Posterior vena cava (tissue), 2 donors: ENCODE measurements at places on chromosomes 3 and 15. TPM values are rescaled to one million over a fixed set of nuclear protein-coding genes. Genes with fewer than 3 reads are reported as not detected.

- no peak for DNase-seq
Measured at GRCh38 chr3:138332472-138333073, 2.9 kb upstream of the NME9 start.

- DNase-seq = peak; percentile 88
Measured at GRCh38 chr3:12553921-12554391, 2.9 kb upstream of the MKRN2 start.

GRCh38 chr3:170258105-170258487, 35.9 kb downstream of the PRKCI start:
- no peak for DNase-seq

DNA sequence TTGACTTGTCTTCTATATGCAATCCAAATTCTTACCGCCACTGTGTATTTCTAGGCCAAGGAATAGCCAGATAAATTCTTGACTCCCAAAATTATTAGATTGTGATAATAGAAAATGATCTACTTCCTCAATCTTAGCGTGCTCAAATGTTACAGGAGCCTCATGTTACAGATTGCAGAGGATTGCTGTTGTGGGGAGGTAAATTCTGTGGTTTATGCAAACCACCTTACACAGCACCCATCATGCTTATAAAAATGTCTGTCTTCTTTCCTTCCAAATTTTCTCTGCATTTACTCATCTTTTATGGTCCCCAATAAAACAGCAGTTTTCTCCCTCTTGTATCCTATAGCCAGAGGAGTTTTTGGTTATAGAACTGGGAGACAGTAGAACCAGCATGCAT, 420.2 kb upstream of the ROBO1 start:
- no peak for DNase-seq

GRCh38 chr3:177781686-177782161, 584.4 kb upstream of the TBL1XR1 start:
- no peak for DNase-seq

- no peak for DNase-seq
Measured at GRCh38 chr15:52220937-52221660, 29.9 kb upstream of the GNB5 start.

- DNase-seq = no peak
Measured at GRCh38 chr3:41893977-41894376, 67.9 kb downstream of the ULK4 start.

DNA sequence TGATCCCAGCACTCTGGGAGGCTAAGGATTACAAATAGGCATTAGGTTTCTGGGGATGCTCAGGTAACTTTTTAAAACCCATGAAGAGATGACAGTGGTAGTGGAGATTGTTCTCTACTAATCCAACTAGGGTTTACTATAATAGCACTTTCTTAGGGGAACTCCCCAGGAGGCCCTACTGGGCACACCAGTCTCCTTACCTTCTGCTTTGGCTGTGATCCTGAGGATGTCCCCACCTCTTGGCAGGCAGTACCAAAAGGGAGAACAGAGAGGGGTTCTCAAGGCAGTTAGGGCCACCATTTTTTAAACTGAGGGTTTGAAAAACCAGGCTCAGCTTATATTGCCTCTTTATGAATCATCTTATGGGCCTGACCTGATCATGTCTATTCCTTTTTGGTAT, 15.0 kb upstream of the FBXL22 start:
- DNase-seq = no peak

DNA sequence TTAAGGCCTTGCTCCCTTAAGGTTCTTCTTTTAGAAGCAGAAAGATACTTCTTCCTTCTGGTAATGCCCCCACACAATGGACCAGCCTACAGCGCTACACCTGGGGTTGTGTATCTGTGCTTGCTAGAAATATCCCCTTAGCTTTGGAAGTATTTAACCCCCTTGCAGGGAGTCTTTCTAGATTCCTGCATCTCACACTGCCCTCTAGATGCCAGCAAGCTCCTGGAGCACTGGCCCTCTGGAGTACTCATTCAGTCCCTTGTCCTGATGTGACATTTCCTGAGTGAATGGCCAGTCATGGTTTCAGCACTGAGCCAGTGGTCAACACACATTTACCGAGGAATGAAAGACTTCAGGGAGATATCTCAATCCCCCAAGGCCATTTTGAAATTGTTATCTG, 30.4 kb upstream of the RBP2 start:
- no peak for DNase-seq

GRCh38 chr3:170809007-170809974, 60.7 kb downstream of the RPL22L1 start:
- DNase-seq = no peak

DNA sequence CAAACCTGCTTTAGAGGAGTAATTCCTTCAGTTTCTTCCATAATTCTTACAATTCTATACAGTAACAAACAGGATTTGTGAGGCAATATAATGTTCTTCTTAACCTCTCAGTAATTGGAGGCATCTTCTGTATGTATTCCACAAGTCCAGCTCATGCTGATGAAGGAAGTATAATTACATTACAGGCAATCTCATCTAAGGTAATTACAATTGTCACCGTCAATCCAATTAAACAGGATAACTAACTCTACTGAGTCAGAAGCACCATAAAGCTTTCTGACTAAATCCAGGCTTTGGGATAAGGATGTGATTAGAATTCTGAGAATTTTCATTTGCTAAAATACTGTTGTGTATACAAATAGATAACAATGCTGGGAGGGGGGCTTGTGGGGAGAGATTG, 115.2 kb upstream of the SEMA6D start:
- DNase-seq = no peak

DNA sequence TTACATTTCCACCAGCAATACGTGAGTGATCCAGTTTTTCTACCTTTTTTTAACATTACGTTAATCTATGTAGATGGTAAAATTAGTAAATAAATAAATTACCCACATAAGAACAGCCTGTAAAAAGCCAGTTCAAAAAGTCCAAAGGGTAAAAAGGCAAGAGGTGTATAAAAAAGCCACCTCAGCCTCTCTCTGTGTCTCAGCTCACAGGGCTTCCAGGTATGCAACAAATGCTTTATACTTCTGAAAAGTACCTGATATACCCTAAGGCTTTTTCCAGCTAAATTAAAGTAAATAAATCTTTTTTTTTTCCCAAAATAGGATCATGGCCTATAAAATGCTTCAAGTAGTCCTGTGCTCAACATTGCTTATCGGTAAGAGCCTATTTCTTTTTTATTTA, at the start of gene C3orf85:
Gene C3orf85 (plus strand): TSS at position 197 of the 400 bp plus-strand sequence. CDS start 129 bp downstream, at position 326.
- DNase-seq = no peak

DNA sequence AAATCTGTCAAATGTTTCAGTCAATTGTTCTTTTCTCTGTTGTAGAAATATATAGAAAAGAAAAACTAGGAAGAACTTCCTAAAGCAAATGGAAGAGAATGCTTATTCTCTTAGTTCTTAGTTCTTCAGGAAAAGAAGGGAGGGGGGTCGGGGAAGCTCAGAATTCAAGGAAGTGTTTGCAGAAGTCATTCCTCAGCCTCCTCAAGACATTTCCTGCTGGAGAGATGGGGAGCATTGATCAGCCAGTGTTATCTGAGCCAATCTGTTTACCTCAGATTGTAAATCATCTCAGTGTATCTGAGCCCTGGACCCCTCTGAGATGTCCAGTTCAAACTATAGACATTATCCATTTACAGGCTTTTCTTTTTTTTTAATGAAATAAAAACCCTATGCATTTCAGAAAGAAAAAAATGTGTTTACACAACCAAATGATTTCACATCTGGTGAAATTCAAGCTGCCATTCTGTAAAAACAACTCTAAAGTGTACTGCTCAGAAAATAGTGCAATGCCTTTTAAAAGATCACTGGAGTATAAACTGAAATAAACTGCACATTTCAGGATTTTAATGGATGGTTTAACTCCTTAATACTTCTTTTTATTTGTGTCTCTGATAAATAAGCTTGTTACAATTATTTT, 460.7 kb downstream of the ROBO1 start:
- no peak for DNase-seq

DNA sequence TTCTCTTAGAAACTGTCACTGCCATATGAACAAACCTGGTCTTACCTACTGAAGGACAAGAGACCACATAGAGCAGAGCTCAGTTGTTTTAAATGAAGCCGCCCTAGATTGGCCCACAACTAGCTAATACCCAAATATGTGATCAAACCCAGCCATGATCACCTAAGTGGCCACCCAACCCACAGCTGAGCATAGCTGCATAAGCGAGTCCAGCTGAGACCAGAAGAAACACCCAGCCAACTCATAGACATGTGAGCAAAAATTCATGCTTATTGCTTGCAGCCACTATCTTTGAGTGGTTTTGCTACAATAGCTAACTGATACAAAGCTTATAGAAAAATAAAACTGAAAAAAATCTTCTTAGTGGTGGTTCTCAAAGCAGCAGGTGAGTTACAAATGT, 124.3 kb upstream of the CPNE4 start:
- DNase-seq = no peak

GRCh38 chr3:100340527-100340926, 6.0 kb downstream of the NIT2 start:
- DNase-seq = no peak

GRCh38 chr3:70832089-70832833, 519.8 kb upstream of the MDFIC2 start:
- DNase-seq = peak; percentile 81

DNA sequence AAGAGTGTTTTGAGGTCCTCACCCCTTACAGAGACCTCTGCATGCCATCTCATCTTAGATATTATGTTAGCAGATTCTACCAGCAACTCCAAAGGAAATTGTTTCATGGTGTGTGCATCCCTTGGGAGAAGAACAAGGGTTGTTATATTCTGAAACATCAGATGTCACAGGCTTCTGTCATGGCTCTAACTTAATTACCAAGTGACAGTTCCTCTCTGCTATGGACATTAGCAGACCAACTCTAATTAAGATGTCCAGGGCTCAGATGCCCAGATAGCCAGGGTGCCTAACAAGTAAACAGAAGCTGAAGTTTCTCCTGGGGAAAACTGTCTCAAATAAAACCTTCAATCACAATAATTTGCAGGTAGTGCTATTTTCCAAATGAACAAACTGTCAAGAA, 153.1 kb upstream of the BFSP2 start:
- DNase-seq = no peak

GRCh38 chr3:32310336-32310735, 71.9 kb downstream of the CMTM8 start:
- DNase-seq = no peak

DNA sequence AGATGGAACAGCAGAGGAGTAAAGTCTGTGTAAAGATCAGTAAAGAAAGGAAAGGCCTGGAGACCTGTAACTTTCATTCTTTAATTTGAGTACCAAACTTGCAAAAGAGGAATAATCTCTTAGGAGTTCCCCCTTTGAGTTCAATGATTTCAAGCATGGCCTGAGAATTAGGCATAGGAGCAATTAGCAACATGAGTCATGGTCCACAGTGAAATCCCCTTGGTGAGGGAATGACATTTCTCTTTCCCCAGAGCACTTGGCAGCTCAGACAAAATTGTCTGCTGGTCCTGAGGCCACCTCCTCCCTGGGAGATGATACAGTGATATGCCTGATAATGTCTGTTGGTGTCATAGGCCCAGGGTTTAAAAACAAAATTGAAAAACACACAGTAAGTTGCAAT, 81.4 kb upstream of the CRBN start:
- DNase-seq = no peak

GRCh38 chr3:137854533-137855261, 90.6 kb downstream of the SOX14 start:
- DNase-seq = no peak

DNA sequence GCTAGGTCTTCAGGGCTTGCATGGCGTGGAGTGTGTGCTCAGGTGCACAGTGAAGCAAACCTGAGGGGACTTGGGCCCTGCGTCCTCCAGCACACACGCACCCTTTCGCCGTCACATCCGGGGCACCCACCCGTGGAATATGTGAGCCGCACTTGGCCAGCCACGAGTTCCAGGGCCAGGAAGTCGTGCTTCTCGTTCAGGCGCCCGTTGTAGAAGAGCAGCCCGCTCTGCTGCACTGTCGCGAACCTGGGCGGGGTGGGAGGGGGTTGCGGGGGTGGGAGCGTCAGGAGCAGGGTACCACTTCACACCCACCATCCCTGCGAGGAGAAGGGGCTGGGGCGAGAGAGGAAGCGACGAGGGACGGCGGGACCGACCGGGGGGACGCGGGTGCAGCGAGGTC, 7.1 kb downstream of the CELSR3 start:
- DNase-seq = no peak

DNA sequence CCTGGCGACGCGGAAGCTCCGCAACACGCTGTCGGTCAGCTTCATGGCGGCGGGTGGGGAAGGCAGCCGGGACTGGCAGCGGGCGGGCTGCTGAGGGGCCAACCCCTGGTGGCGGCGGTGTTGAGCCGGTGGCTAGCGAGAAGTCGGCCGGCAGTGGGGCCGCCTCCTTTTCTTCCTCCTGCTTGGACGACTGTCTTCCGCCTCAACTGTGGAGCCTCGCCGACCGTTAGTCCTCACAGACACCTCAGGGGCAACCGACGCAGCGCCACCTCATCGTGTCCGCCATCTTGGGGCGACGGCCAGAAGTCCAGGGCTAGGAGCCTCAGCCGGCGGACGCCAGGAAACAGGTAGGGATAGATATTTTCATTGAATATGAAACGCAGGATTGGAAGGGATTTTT, 875.1 kb downstream of the NSUN3 start:
- DNase-seq = peak; percentile 80

DNA sequence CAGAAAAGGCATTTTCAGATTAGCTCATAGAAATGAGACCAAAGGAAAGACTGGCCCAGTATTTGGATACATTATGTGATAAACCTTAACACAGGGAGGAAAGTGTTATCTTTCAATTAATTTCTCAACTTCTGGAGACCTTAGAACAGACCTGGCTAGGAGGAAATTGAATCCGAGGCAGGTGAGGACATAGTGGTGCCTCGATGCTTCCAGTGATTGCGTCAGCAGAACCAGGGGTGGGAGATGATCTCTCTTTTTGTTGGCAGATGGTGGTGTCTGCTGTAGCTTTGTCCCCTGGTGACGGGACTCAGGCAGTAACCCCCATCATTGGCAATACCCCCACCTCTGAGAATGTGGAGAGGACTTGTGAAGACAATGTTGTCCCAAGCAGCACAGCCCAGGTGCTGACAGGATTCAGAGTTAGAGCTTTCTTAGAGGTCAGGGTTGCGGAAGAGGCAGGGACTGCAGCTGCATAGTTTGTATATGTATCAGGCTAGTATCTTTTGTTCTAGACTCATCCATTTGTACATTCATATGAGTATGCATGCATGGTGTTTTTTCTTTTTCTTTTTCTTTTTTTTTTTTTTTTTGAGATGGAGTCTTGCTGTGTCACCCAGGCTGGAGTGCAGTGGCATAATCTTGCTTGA, 27.9 kb upstream of the MUC20 start:
- DNase-seq = peak; percentile 38

GRCh38 chr15:66287461-66288057, 5.8 kb upstream of the DIS3L start:
- DNase-seq = no peak

FAM81A gene
- total RNA-seq = 1.7 TPM

CSPG5 gene
- total RNA-seq = 0.51 TPM

SCG5 gene
- 21.2 TPM for total RNA-seq

DRD3 gene
- not detected for total RNA-seq

NCBP2 gene
- total RNA-seq = 42.8 TPM

IDH2 gene
- total RNA-seq = 68.7 TPM

IL17RC gene
- 31.9 TPM for total RNA-seq

STARD5 gene
- total RNA-seq = 5.9 TPM

SATB1 gene
- 10.8 TPM for total RNA-seq

CDHR4 gene
- total RNA-seq = 0.46 TPM

FAM107A gene
- total RNA-seq = 22.9 TPM

GUCA1C gene
- not detected for total RNA-seq
